ENCODE measurements at places on chromosomes 12 and 14.

DNA sequence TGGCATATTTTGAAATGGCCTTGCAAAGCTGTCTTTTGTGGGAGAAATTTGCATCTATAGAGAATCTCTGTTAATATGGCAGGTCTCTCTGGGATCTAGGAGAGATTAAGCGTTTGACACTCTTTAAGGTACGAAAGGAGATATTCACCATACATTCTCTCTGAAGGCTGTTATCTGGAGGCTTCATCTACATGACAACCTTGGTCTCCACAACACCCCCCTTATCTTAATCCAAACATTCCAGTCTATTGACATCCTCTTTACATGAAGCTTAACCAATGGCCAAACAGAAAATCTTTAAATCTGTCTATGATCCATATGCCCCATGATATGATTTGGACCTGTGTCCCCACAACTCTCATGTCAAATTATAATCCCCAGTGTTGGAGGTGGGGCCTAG, 137.4 kb downstream of the DERA start:
- DNase-seq, result no peak

DNA sequence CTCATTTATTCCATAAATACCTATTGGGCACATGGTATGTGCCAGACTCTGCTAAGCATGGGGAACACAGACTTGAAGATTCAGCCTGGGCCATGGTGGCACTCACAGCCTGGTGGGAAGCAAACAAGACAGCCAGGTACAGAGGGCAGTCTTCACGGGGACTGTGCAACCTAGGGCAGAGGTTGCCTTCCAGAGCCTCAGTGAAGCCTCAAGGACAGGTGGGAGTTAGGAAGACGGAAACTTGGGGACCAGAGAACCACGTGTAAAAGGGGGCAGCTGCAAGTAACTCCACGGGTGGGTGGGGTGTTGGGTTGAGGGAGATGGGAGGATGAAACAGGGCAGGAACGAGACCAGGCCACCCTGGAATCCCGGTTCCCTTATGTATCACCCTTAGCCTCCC, 980 bp upstream of the LTBR start:
- DNase-seq, result no peak

DNA sequence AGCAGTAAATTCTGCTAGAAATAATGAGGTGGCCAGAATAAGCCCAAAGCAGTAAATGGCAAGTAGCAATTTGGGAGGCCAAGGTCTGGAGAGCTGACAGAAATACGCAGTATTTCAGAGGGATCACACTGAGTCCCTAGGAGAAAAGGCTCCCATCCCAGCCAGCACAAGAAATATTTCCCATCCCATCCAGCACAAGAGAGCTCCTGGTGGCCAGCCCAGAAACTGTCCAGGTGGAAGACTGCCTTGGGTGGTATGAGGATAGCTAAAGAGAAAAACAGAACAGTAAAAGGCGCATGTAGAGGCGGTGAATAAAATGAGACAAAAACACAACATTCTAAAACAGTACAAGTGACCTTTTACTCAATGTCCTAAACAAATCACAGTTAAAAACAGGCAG, 120.7 kb downstream of the HECTD4 start:
- DNase-seq, result no peak

GRCh38 chr14:60309867-60310552, 61.0 kb downstream of the PPM1A start:
- no peak for DNase-seq

- DNase-seq, result no peak
These were observed 194.9 kb downstream of the PAH start for GRCh38 chr12:102722147-102722546.

DNA sequence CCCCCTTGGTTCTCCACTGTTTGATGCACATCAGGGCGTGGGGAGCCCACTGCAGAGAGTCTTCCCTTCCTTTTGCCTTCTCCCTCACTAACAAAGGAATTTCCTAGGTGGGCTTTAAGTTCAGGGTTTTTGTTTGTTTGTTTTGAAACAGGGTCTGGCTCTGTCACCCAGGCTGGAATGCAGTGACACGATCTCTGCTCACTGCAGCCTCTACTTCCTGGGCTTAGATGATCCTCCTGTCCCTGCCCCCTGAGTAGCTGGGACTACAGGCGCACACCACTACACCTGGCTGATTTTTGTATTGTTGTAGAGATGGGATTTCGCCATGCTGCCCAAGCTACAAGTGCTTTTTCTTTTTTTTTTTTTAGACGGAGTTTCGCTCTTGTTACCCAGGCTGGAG, 33.8 kb downstream of the EP400 start:
- no peak for DNase-seq

DNA sequence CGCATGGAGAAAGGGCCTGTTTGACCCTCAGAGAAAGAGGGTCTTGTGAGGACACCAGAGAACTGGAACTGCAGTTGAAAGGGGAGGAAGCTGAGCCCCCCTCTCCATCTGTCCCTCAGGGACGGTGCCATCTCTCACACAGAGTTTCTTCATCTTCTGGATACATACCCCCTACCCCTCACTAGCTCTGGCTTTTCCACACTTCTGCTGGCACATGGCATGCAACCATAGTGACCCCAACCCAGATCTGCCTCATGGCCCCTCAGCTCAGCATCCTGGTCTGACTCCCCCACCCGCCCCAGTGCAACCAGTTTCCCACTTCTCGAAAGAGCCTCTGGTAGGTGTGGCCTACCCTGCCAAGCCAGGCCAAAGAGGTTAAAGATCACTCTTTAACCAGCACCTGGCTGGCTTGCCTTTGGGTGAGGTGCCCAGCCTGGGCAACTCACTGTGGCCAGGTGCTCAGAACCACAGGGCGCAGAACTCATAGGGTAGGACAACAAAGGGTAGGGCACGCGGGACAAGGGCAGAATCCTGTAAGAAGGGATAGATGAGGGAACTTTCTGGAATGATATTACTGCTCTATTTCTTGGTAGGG, 25.8 kb downstream of the GALNT16 start:
- no peak for DNase-seq

DNA sequence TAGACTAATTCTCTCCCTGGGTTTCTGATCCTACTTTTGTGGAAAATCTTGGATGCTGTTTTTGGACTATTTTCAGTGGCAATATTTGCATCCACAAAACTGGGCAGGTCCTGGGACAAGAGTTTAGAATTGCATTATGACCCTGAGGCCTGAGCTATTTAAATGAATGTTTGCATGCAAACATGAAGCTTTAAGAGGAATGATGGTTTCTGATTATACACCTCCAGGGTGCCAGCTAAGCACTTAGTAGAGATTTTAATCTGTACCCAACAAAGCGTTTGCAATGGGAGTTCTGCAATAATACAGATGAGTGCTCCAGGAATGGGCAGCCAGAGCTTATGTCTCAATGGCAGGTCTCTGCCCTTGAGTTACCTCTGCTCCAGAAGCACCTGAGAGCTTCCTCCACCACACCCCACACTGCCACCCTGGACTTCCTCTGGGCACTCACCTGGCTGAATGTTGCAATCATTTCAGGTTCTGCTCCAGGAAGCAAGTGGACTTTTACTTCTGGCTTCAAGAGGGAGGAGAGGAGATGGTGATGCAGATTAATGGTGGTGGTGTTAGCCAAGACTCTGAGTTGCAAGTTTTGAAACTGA, 6.0 kb upstream of the SPTLC2 start:
- DNase-seq, result no peak

DNA sequence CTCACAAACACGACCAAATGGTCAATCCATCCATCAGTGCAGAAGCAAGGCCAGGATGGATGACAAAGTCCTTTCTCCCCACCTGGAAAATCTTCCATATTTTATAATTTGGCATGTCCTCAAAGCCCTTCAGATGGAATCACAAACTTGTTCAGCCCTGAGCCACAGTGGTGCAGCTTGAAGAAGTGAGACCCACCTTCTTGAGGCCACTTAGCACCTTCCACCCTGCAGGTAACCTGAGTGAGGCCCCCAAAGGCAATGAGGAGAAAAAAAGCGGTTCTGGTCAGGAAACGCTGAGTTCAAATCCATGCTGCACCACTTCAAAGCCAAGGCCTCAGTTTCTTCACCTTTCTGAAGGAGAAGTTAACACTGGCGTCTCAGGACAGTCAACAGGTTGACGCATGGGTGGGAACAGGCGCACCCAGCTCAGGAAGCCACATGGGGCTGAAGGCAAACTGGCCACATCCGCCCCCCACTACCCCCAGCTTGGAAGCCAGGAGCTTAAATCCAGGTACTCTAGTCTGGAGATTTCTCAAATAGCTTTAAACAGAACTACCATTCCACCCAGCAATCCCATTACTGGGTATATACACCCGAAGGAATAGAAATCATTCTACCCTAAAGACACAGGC, 320.4 kb downstream of the BCL11B start:
- no peak for DNase-seq

GRCh38 chr12:51827925-51828818, 20.3 kb downstream of the FIGNL2 start:
- no peak for DNase-seq

- no peak for DNase-seq
These were observed 4.0 kb downstream of the TBX3 start for GRCh38 chr12:114679942-114680341.

DNA sequence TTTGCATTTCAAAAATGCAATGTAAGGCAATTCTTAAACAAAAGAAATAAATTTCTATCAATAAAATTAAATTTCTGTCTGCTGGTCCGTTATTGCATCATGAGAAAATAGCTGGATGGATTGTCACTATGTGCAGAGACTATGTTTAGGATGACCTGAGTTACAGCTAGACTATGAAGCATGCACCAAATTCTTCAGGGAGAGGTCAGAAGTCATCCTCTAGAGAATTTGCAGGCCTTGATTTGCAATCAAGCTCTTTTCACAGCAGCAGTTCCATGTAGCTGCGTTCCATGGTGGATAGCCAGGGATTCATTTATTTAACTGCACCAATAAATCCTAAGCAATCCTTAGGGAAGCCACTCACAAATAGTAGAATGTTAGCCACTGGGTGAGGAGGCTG, 253.7 kb downstream of the MSRB3 start:
- no peak for DNase-seq

DNA sequence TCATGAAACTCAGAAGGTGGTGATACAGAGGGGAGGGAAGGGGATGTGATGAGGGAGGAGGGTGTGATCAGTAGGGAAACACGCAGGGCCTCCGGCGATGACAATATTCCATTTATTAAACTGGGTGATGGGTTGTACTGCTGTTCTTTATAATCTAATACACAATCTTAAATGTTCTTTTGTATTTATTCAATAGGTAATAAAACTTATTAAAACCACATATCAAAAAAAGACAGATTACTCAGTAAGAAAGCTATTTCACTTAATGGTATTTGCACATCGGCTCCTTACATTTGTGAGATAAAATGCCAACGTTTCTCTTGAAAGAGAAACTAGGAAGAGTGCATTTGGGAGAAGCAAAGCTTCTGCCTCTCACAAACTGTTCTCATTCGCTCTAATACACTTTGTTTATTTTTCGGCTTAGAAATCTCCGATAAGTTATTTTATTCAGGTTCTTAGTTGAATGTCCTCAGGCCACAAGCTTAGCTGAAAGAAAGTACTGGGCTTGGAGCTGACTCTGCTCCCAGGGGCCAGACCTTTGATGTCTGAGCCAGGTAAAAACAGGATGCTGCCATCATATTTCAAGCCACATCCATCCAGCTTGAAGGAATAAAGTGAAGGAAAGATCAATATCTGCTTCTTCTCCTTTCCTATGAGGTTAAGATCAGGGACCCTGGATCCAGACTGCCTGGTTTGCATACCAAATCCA, 17.5 kb downstream of the STON2 start:
- no peak for DNase-seq

GRCh38 chr14:102775855-102776760, 1.1 kb upstream of the TRAF3 start:
- DNase-seq, result no peak
